ENCODE measurements at places on chromosomes 3 and 15. TPM values are rescaled to one million over a fixed set of nuclear protein-coding genes. Genes with fewer than 3 reads are reported as not detected.
A peak's percentile ranks its signal among the peaks of the same experiment; 100 is the strongest.

The ITIH1 gene
- not detected for total RNA-seq

The CFAP91 gene
- 10.9 TPM for total RNA-seq

The SPRED1 gene
- total RNA-seq = 36.7 TPM

The RBP2 gene
- not detected for total RNA-seq

The RPL14 gene
- 1,956 TPM for total RNA-seq

The GOLGA6L7 gene
- total RNA-seq = not detected

The BTLA gene
- total RNA-seq = not detected

The FOXL2NB gene
- total RNA-seq = not detected

The SEMA5B gene
- 0.27 TPM for total RNA-seq

The IL5RA gene
- total RNA-seq = not detected

The GP5 gene
- 0.11 TPM for total RNA-seq

The CADM2 gene
- total RNA-seq = 3.1 TPM

The ZKSCAN7 gene
- total RNA-seq = 19.6 TPM

The SNX22 gene
- 0.78 TPM for total RNA-seq

The PXYLP1 gene
- total RNA-seq = 40.5 TPM

The PIERCE2 gene
- total RNA-seq = 2.2 TPM

- H3K27me3 ChIP-seq = peaks cover 19% of the 10 kb centered on the region
- no peak for DNase-seq
- peaks cover under 1% of the 10 kb centered on the region for H3K4me1 ChIP-seq
- H3K4me3 ChIP-seq = no peak overlapping the region
Measured at GRCh38 chr3:43031485-43031884, 52.4 kb downstream of the GASK1A start.

DNA sequence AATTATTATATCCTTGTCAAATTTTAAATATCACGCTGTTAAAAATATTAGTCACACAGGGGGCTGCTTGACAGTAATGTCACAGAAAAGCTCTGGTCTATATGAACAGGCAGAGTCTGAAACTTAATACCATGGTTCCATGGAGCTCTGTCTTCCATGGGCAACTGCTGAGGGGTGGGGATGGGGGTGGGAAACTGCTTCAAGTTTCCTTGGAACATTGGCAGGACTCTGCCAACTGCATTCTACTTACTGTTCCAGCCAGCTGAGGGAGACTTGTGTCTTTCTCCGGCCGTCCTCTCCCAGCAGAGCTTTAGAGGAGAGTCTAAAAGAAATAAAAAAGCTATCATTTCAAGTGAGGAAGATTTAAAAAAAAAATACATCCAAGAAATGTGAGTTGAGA is 348.7 kb downstream of the ZIC1 start:
- no peaks in the 10 kb centered on the region for H3K27me3 ChIP-seq
- no peak overlapping the region for H3K27ac ChIP-seq
- no peak overlapping the region for H3K4me3 ChIP-seq
- peaks cover 10% of the 10 kb centered on the region for H3K4me1 ChIP-seq

GRCh38 chr3:88267441-88267840 is 117.7 kb downstream of the C3orf38 start:
- H3K4me3 ChIP-seq = no peak overlapping the region
- H3K36me3 ChIP-seq = no peaks in the 10 kb centered on the region
- H3K27me3 ChIP-seq = peaks cover 7% of the 10 kb centered on the region
- DNase-seq = no peak

DNA sequence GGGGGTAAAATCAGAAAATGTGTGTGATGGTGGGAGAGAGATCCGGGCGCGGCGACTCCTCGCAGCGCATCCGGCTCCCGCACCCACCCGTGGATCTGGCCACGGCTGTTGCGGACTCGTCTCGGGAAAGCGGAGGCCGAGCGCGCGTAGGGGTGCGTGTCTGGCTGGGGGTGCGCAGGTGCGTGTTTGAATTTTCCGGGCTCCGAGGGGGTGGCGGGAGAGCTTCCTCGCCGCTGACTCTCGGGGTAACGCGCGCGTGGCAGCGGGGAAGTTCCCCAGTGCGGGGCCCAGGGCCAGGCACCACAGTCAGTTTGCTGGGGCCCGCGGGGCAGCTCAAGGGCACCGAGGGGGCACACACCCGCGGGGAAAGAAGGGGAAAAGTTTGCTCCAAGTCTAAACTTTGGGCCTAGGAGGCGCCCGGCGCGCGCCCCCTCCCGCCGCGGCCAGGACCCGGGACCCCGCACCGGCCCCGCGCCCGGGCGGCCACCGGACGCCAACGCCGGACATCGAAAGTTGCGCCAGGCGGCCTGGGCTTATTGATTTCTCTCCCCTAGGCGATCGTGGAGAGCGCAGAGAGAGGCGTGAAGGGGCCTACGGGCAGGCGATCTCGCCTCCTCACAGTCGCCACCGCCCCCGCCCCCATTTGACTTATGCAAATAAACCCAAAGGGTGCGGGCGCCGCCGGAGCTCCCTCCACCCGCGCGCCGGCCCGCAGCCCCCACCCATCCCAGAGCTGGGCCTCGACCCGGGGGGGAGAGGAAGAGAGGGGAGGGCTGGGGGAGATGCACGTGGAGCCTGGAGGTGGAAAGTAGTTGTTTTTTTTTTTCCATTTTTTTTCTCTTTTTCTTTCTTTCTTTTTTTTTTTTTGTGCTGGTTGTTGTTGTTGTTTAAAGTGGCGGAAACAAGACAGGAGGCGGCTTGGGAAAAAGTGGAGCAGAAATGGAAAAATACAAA is 639 bp downstream of the FOXP1 start:
- H3K27me3 ChIP-seq = no peaks in the 10 kb centered on the region
- no peaks in the 10 kb centered on the region for H3K36me3 ChIP-seq
- peaks cover 59% of the 10 kb centered on the region for H3K4me1 ChIP-seq
- peak overlapping the region; percentile 99 for H3K27ac ChIP-seq
- H3K4me3 ChIP-seq = peak overlapping the region; percentile 85

DNA sequence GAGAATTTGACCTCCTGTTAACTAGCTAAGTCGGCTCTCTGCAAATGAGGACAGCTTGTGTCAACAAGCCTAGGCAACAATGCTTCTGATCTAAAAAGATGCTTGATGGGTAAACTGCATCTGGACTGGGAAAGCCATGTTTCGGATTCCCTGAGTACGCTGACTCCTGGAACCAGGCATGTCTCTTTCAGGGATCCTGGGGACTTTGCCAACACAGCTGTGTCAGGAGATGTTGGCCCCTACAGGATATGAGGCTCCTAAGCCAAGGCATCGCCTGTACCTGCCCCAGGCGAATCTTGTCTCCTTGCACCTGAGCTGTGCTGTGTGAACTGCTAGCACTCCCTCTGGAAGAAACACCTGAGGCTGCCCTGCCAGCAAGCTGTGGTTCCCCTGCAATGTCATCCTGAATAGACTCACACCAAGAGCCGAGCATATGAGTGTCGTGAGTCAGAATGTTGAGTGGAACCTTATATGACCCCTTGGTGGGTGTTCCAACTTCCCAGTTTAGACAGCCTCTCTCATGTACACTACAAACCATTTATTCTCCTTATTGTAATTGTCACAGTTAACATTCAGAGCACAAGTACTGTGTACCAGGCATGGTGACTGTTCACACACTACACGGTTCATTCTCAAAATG is 17.0 kb downstream of the EOGT start:
- H3K4me1 ChIP-seq = no peaks in the 10 kb centered on the region
- no peak for DNase-seq
- no peaks in the 10 kb centered on the region for H3K27me3 ChIP-seq
- no peak overlapping the region for H3K4me3 ChIP-seq
- H3K27ac ChIP-seq = no peak overlapping the region
- peaks cover 15% of the 10 kb centered on the region for H3K36me3 ChIP-seq

DNA sequence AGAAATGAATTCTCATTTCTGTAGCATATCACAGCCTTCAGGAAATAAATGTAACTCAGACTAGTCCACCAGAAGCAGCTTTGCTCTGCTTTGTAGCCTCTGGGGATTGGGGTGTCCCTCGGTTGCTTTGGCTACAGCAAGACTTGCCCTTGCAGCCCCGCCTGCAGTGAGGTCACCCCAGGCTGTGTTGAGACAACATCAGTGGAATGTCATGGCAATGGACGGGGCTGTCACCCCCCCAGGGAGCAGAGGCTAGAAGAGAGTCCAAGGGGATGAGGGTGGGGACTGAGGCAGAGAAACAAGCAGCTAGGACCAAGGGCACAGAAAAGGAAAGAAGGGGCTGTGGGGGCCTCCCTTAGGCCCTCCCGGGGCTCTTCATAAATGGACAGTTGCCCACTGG is 854 bp downstream of the CLEC3B start:
- H3K27ac ChIP-seq = no peak overlapping the region
- DNase-seq = no peak
- H3K4me1 ChIP-seq = peaks cover 4% of the 10 kb centered on the region
- peaks cover 14% of the 10 kb centered on the region for H3K27me3 ChIP-seq

GRCh38 chr3:40766396-40766795 is 241.6 kb downstream of the ZNF621 start:
- no peak overlapping the region for H3K4me3 ChIP-seq
- H3K27ac ChIP-seq = no peak overlapping the region
- H3K4me1 ChIP-seq = peaks cover 2% of the 10 kb centered on the region
- H3K36me3 ChIP-seq = no peaks in the 10 kb centered on the region

- no peaks in the 10 kb centered on the region for H3K27me3 ChIP-seq
- H3K4me3 ChIP-seq = no peak overlapping the region
- no peak overlapping the region for H3K27ac ChIP-seq
- DNase-seq = peak; percentile 61
Measured at GRCh38 chr3:48435774-48436476, 4.0 kb downstream of the CCDC51 start.

DNA sequence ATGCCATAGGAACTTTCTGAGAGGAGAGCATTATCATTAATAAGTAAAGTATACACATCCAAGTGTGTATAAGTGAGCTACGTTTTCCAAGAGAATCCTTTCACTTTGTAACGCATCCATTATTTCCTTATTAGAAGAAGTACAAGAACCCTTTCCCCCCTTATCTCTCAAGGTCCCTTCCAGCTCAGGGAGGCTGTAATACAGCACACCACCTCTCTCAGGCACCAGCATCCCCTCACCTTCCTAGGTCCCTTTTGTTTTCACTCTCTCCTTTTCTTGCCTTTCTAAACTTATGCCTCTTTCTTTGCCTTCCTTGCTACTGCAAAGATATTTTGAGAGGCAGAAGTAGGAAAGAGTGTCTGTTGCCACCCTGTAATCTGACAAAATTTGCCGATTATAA is 446.0 kb downstream of the GRM7 start:
- no peaks in the 10 kb centered on the region for H3K27me3 ChIP-seq
- no peaks in the 10 kb centered on the region for H3K36me3 ChIP-seq
- H3K27ac ChIP-seq = no peak overlapping the region
- H3K4me3 ChIP-seq = no peak overlapping the region

GRCh38 chr15:98874773-98875172 is 132.8 kb downstream of the PGPEP1L start:
- no peak overlapping the region for H3K27ac ChIP-seq
- no peak for DNase-seq
- H3K4me1 ChIP-seq = peaks cover 44% of the 10 kb centered on the region
- H3K36me3 ChIP-seq = peaks cover 6% of the 10 kb centered on the region
- H3K4me3 ChIP-seq = no peak overlapping the region

DNA sequence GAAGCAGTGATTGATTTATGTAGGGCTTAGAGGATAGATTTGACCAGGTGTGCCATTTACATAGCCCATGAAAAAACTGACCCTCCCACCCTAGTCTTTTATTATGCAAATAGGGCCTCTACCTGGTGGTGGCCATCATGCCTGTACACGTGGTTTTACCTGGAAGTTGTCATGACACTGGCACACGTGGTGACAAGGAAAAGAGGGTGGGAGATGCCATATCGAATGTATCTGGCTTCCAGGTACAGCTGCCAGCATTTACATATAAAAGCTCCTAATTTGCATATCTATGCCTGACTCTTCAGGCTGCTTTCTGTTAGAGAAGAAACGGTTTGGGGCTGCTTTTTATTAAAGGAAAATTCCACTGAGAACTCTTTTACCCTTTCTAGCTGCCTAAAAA is 35.0 kb upstream of the DNAJC13 start:
- H3K4me1 ChIP-seq = peaks cover 3% of the 10 kb centered on the region
- DNase-seq = no peak
- no peak overlapping the region for H3K4me3 ChIP-seq
- peaks cover 7% of the 10 kb centered on the region for H3K27me3 ChIP-seq

DNA sequence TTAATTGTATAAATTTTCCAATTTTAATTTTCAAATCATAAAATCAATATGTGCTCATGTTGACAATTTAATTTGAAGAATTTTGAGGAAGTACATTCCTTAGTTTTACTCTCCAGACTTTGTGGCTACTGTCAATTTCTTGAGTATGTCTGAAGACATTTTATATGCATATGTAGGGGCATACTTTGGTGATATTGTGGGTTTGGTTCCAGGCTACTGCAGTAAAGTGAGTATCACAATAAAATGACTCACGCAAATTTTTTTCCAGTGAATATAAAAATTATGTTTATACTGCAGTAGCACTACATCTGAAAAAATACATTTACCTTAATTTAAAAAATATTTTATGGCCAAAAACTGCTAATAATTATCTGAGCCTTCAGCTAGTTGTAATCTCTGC is 123.2 kb upstream of the PLCL2 start:
- DNase-seq = no peak
- H3K36me3 ChIP-seq = no peaks in the 10 kb centered on the region
- no peaks in the 10 kb centered on the region for H3K4me1 ChIP-seq
- H3K27me3 ChIP-seq = no peaks in the 10 kb centered on the region
- H3K27ac ChIP-seq = no peak overlapping the region

- no peak overlapping the region for H3K27ac ChIP-seq
- no peaks in the 10 kb centered on the region for H3K27me3 ChIP-seq
- DNase-seq = no peak
Measured at GRCh38 chr15:81814882-81815455, 230.8 kb downstream of the MEX3B start.

GRCh38 chr15:62244762-62245161 is 79.7 kb upstream of the C2CD4B start:
- no peak for DNase-seq
- H3K27me3 ChIP-seq = peaks cover 25% of the 10 kb centered on the region
- no peak overlapping the region for H3K27ac ChIP-seq
- no peak overlapping the region for H3K4me3 ChIP-seq
- H3K4me1 ChIP-seq = no peaks in the 10 kb centered on the region

Data from mesothelial cell of epicardium (in vitro differentiated cells).